ENCODE measurements at places on chromosomes 1 and 21.

- DNase-seq: no peak
Observed at GRCh38 chr1:212158912-212159796, 123.6 kb downstream of the DTL start.

DNA sequence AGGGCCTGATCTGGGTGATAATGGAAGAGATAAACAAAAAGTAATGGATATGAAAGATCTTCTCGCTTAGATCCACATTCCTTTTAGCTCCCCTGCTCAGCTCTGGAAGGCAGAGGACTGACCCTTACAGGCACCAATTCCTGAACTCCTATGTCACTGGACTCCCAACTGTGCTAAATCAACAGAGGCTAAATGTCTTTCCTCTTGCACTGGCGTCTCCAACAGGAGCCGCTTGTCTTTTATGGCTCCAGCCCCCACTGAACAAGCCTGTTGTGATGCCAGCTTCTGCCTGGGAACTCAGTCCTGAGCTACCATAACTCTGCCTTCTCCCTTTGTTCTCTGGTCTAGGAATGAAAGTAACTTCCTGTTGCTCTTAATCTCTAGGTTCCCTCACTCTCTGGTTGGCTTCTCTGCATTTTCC, 142.1 kb upstream of the COL11A1 start:
- DNase-seq: no peak

DNA sequence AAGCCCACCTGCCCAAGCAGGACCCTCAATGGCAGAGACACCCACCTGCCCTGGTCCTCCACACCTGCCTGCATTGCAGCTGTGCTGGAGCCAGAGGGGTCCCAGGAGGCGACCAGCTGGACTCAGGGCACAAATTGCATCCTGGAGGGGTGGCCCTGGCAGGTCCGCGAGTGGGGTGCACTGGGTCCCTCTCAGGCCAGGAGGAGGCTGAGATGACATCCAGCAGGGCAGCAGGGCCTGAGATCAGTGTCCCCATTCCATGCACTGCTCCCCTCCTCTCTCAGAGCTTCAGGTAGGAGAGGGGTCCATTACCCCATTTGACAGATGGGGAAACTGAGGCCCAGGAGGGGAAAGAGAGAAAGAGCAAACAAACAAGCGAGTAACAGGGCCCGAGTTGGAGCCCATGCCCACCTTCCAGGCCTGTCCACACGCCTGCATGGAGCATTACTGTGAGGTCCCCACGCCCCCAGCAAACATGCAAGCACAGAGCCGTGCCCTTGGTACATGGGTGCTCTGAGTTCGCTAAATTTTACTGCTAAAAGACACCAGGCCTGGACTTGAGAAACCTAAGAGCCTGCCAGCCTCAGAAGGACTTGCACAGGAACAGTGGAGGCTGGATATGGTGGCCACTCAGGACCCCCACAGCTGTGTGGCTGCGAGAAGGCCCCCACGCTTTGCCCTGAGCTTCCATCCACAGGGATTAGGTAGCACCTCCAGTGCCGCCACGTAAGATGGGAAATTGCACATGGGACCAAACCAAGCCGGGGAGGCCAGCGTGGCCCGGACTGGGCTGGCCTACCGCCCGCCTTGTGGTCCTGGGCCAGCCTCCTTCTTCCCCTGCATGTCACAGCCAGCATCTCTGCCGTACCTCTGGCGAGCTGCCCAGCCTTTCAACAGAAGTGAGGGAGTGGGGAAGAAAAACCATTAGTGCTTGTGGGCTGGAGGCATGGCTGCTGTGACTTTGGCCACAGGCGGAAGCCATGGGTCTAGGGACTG, 7.4 kb downstream of the WNT3A start:
- DNase-seq: peak; percentile 23

GRCh38 chr1:203769505-203770343, 4.7 kb downstream of the LAX1 start:
- DNase-seq: peak; percentile 93

DNA sequence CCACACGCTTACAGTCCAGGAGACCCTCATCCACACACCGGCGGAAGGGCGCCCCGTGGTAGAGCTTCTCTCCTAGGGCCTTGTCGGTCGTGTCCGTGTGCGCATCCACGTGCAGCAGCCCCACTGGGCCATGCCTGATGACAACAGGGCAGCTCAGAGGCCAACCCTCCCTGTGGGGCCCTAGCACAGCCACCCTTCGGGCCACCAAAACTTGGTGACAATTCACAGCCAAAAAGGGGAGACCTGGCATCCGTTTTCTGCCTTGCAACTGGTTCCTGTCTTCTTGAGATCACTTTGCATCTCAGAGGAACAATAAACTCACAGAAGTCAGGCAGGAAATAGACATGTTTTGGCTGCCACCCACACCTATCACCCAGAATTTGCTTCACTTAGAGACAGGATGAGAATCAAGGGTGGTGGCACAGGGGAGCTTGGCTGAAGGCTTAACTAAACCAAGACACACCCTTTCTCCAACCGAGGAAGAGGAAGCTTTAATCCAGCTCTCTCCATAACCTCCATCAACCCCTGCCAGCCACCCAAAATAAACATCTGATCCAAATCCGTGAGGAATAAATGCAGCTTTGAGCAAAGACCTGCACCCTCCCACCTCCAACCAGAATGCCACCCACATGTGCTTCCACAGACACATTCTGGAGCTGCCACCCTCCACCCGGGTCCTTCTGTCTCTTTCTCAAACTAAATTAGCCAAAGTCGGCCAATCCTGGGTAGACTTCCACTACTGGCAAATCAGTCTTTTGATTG, 5.7 kb downstream of the AGMAT start:
- no peak for DNase-seq

DNA sequence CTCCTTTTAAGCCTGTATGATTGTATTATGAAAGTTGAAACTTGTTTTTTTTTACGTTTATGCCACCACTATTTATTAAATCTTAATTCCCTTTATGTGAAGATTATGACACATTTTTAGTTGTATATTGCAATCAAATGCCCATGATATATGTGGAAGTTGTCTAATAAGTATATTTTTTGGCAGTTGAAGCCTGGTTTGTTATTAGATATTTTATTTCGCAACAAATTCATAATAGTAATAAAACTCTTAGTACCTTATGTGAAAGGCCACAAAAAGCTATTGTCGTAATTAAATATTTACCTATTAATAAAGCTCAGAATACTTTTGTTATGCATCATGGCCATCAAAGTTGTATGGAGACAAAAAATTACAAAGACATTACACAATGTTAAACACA, 386.8 kb downstream of the NCAM2 start:
- DNase-seq: no peak

Measured in fibroblast of mammary gland (primary cell).